ENCODE measurements at places on chromosomes 16 and 17. TPM values are rescaled to one million over a fixed set of nuclear protein-coding genes. Genes with fewer than 3 reads are reported as not detected.

The AOC2 gene
- total RNA-seq = 2.0 TPM

The PSKH1 gene
- total RNA-seq = 14.6 TPM

The EFCAB13 gene
- 1.9 TPM for total RNA-seq

The AGRP gene
- not detected for total RNA-seq

The ITGAL gene
- total RNA-seq = 0.10 TPM

The DLX3 gene
- total RNA-seq = 0.10 TPM

The SLC46A1 gene
- total RNA-seq = 21.6 TPM

The CLEC19A gene
- total RNA-seq = 0.08 TPM

The TP53TG3D gene
- total RNA-seq = 1.00 TPM

The NOS2 gene
- total RNA-seq = 0.16 TPM

The TERB1 gene
- not detected for total RNA-seq

The NTN3 gene
- total RNA-seq = 0.05 TPM

The BCO1 gene
- total RNA-seq = 1.5 TPM

The KRT39 gene
- total RNA-seq = not detected

The MLKL gene
- total RNA-seq = 34.6 TPM

The SMIM5 gene
- total RNA-seq = 0.32 TPM

The ADAMTS18 gene
- not detected for total RNA-seq

The ZFPM1 gene
- 5.6 TPM for total RNA-seq

The CDYL2 gene
- total RNA-seq = 1.1 TPM

The CD300E gene
- not detected for total RNA-seq

The KCNH4 gene
- 0.42 TPM for total RNA-seq

The HP gene
- not detected for total RNA-seq

The OSGIN1 gene
- 25.8 TPM for total RNA-seq

The CLEC18A gene
- total RNA-seq = 0.07 TPM

The TBC1D3B gene
- 2.4 TPM for total RNA-seq

The KRT33B gene
- 0.06 TPM for total RNA-seq

The PIRT gene
- not detected for total RNA-seq

The CSF3 gene
- total RNA-seq = not detected

The TNS4 gene
- 101 TPM for total RNA-seq

The DNAI2 gene
- not detected for total RNA-seq

The TBC1D3K gene
- total RNA-seq = not detected

The SLC13A2 gene
- total RNA-seq = 0.10 TPM

The ATP2C2 gene
- 0.09 TPM for total RNA-seq

The ZG16 gene
- total RNA-seq = not detected
